Glutamatergic neuron (in vitro differentiated cells): ENCODE measurements at places on chromosomes 2 and 18.
A peak's percentile ranks its signal among the peaks of the same experiment; 100 is the strongest.

DNA sequence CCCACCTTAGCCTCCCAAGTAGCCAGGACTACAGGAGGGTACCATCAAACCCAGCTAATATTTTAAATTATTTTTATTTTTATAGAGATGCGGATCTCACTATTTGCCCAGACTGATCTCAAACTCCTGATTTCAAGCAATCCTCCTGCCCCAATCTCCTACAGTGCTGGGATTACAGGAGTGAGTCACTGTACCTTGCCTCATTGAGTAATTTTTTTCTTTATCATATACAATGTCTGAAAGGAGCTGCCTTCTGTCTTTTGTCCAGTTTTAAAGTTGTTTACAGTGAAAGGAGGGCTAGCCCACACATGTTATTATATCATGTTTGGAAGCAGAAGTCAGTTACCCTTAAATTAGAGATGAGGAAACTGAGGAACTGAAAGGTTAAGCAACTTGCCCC, 32.5 kb downstream of the PRKRA start:
- H3K4me1 ChIP-seq: peaks cover 6% of the 10 kb centered on the region
- H3K27ac ChIP-seq: no peak overlapping the region
- no peak overlapping the region for H3K4me3 ChIP-seq
- no peak for DNase-seq
- no peaks in the 10 kb centered on the region for H3K36me3 ChIP-seq

- no peak for DNase-seq
- H3K27ac ChIP-seq: no peak overlapping the region
- no peaks in the 10 kb centered on the region for H3K36me3 ChIP-seq
- no peak overlapping the region for H3K4me3 ChIP-seq
Measured at GRCh38 chr2:100070078-100070477, 72.3 kb downstream of the AFF3 start.

- no peak for DNase-seq
- H3K4me1 ChIP-seq: no peaks in the 10 kb centered on the region
- H3K4me3 ChIP-seq: no peak overlapping the region
- no peak overlapping the region for H3K27ac ChIP-seq
Measured at GRCh38 chr2:144965172-144965571, 445.3 kb upstream of the ZEB2 start.

DNA sequence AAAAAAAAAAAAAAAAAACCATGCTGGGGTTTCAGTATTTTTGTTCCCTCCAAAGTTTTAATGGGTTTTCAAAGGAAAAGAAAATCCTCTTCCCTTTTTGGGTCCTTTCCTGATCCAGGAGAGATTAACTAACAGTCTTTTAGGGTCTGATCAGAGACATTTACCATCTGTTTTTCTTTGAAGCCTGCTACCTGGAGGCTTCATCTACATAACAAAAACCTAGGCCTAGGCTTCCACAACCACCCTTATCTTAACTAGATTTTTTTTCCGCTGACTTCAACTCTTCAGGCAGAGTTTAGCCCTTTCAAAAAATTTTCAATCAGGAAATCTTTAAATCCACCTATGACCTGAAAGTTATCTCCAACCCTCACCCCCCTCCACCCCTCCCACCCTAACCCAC, 154.7 kb downstream of the MBD2 start:
- no peaks in the 10 kb centered on the region for H3K4me1 ChIP-seq
- DNase-seq: no peak
- no peak overlapping the region for H3K27ac ChIP-seq
- no peaks in the 10 kb centered on the region for H3K36me3 ChIP-seq
- no peak overlapping the region for H3K4me3 ChIP-seq

- no peak overlapping the region for H3K27ac ChIP-seq
- no peaks in the 10 kb centered on the region for H3K27me3 ChIP-seq
- no peaks in the 10 kb centered on the region for H3K36me3 ChIP-seq
- peaks cover 30% of the 10 kb centered on the region for H3K4me1 ChIP-seq
Measured at GRCh38 chr2:177165061-177165583, 47.5 kb upstream of the HNRNPA3 start.

DNA sequence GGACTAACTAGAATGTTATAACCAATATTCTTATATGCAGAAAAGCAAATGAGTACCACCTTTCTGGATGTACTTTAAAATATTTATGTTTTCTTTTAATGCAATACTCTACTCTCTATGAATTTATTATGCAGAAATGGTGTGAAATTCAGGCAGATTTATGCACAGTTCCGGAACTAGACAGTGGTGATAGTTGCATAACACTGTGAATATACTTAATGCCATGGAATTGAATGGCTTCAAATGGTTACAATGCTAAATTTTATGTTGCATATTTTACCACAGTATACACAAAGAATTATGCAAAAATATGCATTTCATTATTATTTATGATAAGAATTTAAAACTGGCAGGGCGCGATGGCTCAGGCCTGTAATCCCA, 287.8 kb upstream of the FN1 start:
- no peak overlapping the region for H3K4me3 ChIP-seq
- H3K27me3 ChIP-seq: no peaks in the 10 kb centered on the region
- H3K36me3 ChIP-seq: no peaks in the 10 kb centered on the region
- H3K27ac ChIP-seq: no peak overlapping the region
- no peaks in the 10 kb centered on the region for H3K4me1 ChIP-seq

DNA sequence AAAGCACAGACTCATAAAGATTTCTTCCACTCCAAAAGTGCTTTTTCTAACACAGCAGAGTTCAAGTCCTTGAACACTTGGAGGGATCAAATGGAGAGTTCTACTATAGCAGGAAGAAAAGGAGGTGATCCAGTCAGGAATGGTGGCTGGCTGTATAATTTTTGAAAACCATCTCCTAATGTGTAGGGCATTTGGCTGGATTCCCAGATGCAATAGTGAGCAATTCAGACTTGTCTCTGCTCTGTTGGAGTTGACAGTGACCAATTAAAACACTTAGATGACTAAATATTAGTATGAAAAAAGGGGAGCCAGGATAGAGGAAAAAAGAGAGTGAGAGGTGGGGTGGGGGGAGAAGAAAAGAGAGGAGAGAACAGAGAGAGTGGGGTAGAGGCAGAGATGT, 5.3 kb upstream of the G6PC2 start:
- peaks cover 1% of the 10 kb centered on the region for H3K27me3 ChIP-seq
- DNase-seq: no peak
- H3K36me3 ChIP-seq: no peaks in the 10 kb centered on the region
- no peak overlapping the region for H3K4me3 ChIP-seq
- H3K27ac ChIP-seq: no peak overlapping the region

- peaks cover 3% of the 10 kb centered on the region for H3K4me1 ChIP-seq
- no peak overlapping the region for H3K27ac ChIP-seq
- H3K4me3 ChIP-seq: no peak overlapping the region
- DNase-seq: no peak
- H3K36me3 ChIP-seq: no peaks in the 10 kb centered on the region
Measured at GRCh38 chr2:160555420-160556071, 61.9 kb upstream of the RBMS1 start.

- H3K4me1 ChIP-seq: peaks cover 1% of the 10 kb centered on the region
- no peak overlapping the region for H3K27ac ChIP-seq
- no peaks in the 10 kb centered on the region for H3K36me3 ChIP-seq
- H3K4me3 ChIP-seq: no peak overlapping the region
- H3K27me3 ChIP-seq: no peaks in the 10 kb centered on the region
- DNase-seq: no peak
Measured at GRCh38 chr2:56534321-56534720, 350.5 kb downstream of the CCDC85A start.

GRCh38 chr2:30717081-30717650, 90.1 kb downstream of the CAPN13 start:
- H3K4me3 ChIP-seq: peak overlapping the region; percentile 0
- peaks cover 3% of the 10 kb centered on the region for H3K4me1 ChIP-seq
- no peak overlapping the region for H3K27ac ChIP-seq
- no peaks in the 10 kb centered on the region for H3K36me3 ChIP-seq
- no peak for DNase-seq
- H3K27me3 ChIP-seq: peaks cover 3% of the 10 kb centered on the region

DNA sequence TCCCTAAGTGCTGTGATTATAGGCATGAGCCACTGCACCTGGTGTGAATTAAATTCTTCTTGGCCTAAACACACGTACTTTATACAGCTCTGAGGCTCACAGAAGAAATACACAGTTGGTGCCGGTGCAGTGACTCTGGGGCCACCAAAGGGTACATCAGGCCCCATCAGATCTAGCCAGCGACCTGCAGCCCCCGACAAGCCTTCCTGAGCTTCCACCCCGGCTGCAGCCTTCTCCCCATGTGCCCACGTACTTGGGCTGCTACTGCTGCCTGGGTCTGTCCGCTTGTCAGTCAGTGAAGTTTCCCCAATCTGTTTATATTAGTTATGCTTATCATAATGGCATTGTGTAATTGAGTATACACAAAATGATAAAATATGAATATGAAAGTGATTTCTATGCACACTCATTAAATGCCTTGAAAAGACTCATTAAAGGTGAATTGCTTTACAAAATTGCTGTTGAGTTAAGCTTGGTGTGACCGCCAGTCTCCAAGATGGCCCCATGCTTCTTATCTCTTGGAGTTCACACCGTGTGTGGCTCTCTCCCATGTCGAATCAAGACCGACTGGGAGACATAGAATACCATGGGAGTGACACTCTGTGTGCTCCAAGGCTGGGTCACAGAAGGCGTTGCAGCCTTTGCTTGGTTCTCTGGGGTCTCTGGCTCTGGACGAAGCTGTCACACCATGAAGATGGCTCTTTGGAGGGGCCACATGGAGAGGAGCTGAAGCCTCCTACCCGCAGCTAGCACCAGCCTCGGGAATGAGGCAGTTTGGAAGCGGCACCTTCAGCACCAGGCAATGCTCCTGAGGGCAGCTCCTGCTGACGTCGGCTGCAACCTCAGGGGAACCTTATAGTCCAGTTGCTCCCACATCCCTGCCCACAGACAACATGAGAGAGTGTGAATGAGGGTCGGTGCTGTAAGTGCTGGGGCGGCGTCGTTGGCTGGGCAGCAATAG, 29.2 kb upstream of the HPCAL1 start:
- H3K27me3 ChIP-seq: peaks cover 17% of the 10 kb centered on the region
- no peaks in the 10 kb centered on the region for H3K36me3 ChIP-seq
- no peaks in the 10 kb centered on the region for H3K4me1 ChIP-seq

DNA sequence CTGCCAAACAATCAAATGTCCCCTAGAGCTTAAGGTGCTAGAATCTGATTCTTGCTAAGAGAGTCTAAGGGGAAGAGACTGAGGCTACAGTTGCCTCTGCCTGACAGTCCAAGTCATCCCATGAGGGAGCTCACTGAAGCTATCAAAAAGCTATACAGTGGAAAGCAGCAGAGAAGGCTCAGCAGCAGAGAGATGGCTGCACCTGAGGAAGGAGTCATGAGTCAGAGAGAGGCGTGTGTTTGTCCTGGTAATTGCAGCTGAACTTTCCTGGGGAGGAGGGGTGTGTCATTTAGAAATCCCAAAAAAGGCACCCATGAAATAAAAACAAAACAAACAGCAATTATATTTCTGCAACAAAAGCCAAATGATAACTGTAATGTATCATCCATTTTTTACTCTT, 305.2 kb upstream of the UBE2E3 start:
- no peak for DNase-seq
- no peaks in the 10 kb centered on the region for H3K27me3 ChIP-seq
- no peak overlapping the region for H3K4me3 ChIP-seq
- H3K4me1 ChIP-seq: peaks cover 15% of the 10 kb centered on the region
- H3K27ac ChIP-seq: no peak overlapping the region

DNA sequence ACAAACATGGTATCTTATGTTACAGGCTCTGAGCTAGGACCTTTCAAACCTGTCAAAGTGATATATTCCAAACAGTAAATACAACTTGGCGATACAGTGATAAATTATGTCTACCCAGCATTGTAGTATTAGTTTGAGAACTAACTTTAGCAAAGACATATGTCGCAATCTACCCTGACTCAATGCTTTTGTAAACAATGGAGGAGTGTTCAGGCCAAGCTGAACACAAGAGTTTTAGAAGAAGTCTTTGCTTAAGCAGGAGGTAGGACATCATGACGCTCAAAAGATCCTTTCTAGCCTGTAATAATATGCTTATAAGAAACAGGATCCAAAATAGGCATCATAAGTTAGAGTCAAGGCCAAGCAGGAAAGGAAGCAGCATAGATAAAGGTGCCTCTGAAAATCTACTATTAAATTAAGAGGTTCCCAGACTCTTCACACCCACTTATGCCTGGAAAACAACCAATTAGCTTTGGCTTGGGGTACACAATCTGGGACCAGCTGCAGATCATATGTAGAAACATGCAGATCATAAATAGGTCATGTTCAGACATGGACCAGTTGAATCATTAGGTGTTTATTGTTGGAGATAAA, 132.5 kb downstream of the CSRNP3 start:
- no peaks in the 10 kb centered on the region for H3K36me3 ChIP-seq
- H3K4me1 ChIP-seq: no peaks in the 10 kb centered on the region
- no peaks in the 10 kb centered on the region for H3K27me3 ChIP-seq
- no peak overlapping the region for H3K27ac ChIP-seq
- H3K4me3 ChIP-seq: no peak overlapping the region

DNA sequence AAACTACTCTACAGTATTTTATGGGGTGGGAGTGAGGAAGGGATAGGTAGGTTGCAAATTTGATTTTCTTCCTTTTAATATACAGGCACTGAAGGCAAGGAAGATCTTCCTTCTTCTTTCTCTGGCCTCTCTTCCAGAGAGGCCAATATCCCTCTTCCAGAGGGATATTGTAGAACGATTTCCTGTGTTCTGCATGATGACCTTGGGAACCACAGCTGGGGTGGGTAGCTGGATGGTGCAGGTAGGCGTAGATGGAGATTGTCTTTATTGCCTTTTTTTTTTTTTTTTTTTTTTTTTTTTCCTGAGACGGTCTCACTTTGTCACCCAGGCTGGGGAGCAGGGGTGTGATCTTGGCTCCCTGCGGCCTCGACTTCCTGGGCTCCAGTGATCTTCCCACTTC, 49.4 kb downstream of the GATA6 start:
- DNase-seq: no peak
- H3K36me3 ChIP-seq: no peaks in the 10 kb centered on the region
- peaks cover 3% of the 10 kb centered on the region for H3K27me3 ChIP-seq
- H3K4me3 ChIP-seq: no peak overlapping the region
- H3K27ac ChIP-seq: no peak overlapping the region
- H3K4me1 ChIP-seq: no peaks in the 10 kb centered on the region
